Muscle of leg (tissue), 16 donors: ENCODE measurements at places on chromosomes 6 and 20.

DNA sequence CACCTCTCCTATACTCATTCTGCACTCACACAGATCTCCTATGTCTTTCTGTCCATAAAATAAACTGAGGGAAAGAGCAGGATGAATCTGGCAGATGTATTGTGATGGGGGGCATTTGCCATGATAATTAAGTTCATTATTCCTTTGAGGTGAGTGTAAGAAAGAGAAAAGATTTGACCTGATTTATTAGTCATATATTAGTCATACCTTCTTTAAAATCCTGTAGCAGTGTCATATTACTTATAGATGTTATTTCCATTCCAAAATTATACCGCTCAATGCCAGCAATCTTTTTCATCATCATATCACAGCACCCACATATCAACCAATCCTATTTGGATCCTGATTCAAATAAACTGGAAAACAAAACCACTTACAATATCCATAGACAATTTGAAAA lies 733.3 kb upstream of the SLC35B3 start:
- H3K27me3 ChIP-seq = no peaks in the 10 kb centered on the region
- no peak overlapping the region for H3K4me3 ChIP-seq
- no peaks in the 10 kb centered on the region for H3K4me1 ChIP-seq
- H3K27ac ChIP-seq = no peak overlapping the region

- no peaks in the 10 kb centered on the region for H3K36me3 ChIP-seq
- peaks cover 14% of the 10 kb centered on the region for H3K4me1 ChIP-seq
- peak; percentile 72 for DNase-seq
- no peak overlapping the region for H3K4me3 ChIP-seq
- H3K27ac ChIP-seq = no peak overlapping the region
These were observed 97.2 kb downstream of the KIF16B start for GRCh38 chr20:16476032-16476431.

DNA sequence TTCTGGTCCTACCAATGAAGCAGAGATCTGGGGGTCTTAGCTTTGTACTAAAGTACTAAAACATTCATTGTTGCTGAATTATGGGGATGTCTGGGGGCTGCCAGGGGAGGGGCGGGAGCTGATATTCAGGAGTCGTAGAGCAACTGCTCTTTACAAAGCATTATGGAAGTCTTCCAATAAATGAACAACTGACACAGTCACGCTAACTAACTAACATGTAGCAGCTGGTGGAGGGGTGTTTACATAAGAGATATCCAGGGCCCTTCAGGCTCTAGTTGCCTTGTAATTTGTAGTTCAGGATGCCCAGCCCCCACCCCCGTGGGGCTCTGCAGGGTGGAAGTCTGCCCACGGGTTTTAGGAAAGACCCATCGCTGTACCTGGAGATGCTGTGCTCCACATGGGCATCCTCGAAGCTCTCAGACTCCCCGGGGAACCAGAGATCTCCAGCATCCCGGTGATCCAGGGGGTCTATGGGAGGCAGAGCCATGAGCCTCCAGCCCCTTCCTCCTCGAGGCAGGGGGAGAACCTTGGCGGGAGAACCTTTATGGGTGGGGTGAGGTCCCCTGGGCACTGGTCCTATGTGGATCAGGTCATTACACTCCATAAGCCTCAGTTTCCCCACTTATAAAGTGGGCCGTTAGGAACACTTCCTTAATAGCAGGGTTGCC lies 3.4 kb downstream of the TREM2 start:
- H3K27me3 ChIP-seq = peaks cover 2% of the 10 kb centered on the region
- no peak overlapping the region for H3K4me3 ChIP-seq
- no peaks in the 10 kb centered on the region for H3K36me3 ChIP-seq
- DNase-seq = peak; percentile 60
- H3K4me1 ChIP-seq = peaks cover 17% of the 10 kb centered on the region

- DNase-seq = no peak
- H3K36me3 ChIP-seq = no peaks in the 10 kb centered on the region
- H3K4me3 ChIP-seq = no peak overlapping the region
- peaks cover 15% of the 10 kb centered on the region for H3K4me1 ChIP-seq
- H3K27ac ChIP-seq = no peak overlapping the region
- H3K27me3 ChIP-seq = peaks cover 87% of the 10 kb centered on the region
These were observed 782 bp upstream of the FOXA2 start for GRCh38 chr20:22584922-22585785.

GRCh38 chr6:144519426-144519825 lies 234.3 kb downstream of the UTRN start:
- H3K27me3 ChIP-seq = no peaks in the 10 kb centered on the region
- H3K4me1 ChIP-seq = no peaks in the 10 kb centered on the region
- no peak overlapping the region for H3K27ac ChIP-seq
- no peak overlapping the region for H3K4me3 ChIP-seq
- DNase-seq = peak; percentile 78
- H3K36me3 ChIP-seq = peaks cover 14% of the 10 kb centered on the region
